ENCODE measurements at places on chromosomes 11 and 22.

GRCh38 chr11:38256436-38256835 is 1658.4 kb upstream of the RAG2 start:
- DNase-seq, result no peak

DNA sequence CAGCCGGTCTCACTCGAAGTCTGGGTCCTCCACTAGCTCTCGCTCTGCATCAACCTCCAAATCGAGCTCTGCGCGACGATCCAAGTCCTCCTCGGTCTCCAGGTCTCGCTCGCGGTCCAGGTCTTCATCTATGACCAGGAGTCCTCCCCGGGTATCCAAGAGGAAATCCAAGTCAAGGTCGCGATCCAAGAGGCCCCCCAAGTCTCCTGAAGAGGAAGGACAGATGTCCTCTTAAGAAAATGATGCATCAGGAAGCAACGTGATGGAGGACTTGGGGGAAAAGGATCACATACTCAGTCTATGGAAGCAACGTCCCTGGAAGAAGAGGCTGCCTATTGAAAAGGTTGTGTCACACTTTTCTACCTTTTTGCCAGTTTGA is 1.1 kb downstream of the SRSF8 start:
- no peak for DNase-seq

DNA sequence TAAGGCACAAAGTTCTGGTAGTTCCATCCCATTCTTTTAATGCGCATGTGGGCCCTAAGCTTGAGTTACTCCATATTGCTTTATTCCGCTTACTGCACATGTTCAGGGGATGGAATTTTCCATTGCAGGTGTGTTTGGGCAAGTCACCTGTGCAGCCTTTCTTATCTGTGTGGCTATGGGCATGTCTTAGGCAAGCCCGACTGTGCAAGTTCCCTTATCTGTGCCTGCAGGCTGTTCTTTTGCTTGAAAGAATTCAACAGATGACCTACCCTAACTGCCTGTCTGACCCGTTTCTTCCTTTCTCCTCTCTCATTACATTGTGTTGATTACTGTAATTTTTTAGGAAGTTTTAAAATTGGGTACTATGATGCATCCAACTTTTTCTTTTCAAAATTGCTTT is 363.6 kb downstream of the TTC28 start:
- DNase-seq, result no peak

DNA sequence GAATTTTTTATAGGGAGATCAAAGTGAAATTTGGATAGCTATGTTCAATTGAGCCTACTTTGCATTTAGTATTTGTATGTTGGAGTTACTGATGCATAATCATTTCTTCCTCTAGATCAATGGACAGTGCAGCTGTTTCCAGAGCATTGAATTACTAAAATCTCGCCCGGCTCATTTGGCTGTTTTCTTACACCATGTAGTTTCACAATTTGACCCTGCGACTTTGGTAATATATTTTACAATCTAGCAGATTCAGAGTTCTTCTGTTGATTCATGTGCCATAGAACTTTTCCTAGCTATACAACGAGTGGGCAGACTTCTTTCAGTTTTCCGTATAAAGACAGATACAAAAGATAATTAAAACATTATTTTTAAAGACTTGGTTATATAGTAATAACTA is 70.0 kb upstream of the GRIK4 start:
- no peak for DNase-seq

DNA sequence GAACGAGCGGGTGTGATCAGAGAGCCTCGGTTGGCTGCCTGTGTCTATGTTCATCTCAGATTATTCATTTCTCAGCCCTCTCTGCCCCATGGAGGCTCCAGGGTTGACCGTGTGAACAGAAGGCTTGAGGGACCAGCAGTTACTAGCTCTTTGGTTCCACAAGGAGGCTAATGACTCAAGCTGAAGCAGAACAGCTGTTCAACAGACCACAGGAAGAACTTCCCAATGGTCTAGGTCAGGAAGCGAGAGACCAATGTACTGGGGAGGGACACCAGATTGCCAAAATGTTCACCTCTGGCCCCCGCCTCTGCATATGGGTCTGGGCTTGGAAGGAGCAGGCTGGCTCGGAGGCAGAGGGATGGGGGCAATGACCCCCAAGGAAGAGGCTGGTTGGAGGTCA is 14.7 kb upstream of the PDE2A start:
- no peak for DNase-seq

- no peak for DNase-seq
Measured at GRCh38 chr11:620935-621814, 3.6 kb downstream of the CDHR5 start.

All from HCT116 (cell line).